ENCODE measurements at places on chromosomes 13 and 19.

DNA sequence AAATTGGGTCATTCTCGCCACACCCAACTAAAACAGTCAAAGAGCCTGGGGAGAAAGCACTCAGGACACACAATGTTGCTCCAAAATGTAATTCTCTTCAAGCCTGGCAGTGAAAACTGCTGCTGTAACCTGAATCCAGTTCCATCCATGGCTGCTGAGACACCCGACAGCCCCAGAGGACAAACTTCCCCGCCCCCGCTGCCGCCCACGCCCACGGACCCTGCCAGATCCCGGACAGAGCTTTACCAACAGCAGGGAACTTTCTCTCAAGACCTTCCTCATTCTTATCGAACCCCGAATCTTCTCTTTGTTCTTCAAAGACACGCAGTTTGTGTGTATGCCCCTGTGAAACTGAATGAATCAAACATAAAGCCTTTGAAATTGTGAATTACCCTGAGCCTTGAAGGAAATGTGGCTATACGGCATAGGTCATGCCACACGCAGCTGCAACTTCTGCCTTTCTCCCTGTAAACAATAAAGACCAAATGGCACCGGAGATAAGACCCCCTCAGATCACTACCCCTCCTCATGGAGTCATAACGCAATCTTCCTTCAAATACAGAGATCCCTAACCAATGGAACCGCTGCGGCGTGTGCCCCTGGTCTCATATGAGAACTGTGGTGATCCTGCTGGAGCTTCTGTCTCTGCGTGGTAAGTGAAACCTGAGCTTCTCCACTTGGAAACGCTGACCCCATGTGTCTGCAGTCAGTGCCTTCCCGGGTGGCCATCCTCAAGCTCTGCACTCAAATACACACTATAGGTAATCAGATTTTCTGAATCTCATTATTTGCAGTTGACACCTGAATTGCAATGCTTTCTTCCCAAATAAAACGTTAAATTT, 4.8 kb upstream of the LAMP1 start:
- peak; percentile 22 for DNase-seq

DNA sequence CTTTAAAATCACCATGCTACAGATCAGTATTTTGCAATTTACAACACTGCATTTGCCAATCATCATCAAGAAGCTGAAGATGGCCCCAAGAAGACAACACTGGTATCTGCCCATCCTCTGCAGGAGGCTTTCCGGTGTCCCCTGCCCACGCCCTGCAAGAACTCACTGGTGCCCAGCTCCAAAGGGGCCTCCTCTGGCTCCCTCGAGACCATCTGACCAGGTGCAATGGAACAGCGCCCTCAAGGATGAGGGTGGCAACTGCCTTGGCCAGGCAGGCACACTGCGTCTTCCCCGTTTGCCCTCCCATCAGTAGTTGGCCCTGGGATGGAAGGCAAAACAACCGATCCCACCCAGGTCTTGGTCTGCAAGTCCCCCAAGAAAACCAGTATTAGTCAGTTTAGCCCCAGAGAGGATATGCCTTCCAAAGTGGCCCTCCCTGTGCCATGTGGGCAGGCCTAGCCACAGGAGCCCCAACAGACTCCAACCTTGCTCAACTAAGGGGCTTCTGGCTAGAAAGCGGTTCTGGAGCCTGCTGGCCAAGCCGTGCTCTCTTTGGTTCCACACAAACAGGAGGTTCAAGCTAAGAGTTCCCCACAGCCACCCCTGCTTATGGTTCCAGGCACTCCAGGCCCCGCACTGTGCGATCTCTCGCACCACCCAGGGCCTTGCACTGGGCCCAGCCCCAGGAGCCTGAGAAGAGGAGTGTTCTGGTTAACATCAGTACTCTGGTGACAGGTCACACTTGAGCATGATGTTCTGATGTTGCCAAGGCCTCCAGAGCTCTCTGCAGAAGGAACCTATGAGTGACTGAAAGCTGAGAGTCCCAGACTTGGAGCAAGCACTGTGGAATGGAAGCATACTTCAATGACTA, 4.7 kb downstream of the PCID2 start:
- DNase-seq = no peak

GRCh38 chr19:5434351-5434917, 20.8 kb upstream of the ZNRF4 start:
- no peak for DNase-seq

DNA sequence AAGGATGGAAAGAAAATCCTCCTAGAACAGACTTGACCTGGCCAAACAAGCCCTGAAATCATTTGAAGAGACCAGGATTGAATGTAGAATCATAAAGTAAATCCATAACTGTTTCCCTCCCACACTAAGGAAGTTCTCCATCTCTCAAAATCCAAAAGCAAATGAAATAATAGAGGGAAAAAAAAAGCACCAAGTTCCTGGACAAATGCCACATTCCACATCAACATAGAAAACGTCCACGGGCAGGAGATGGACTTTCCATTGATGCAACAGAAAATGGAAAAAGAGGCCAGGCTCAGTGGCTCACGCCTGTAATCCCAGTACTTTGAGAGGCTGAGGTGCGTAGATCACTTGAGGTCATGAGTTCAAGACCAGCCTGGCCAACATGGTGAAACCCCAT, 56.2 kb downstream of the INSR start:
- DNase-seq = no peak

Data from stimulated activated CD4-positive, alpha-beta T cell treated with anti-CD3 and anti-CD28 coated beads, Interleukin-4, amount 100 ng/mL, for 1 hour (primary cell).